RCC 7860 (cell line): ENCODE measurements at places on chromosomes 2 and 18.

GRCh38 chr18:55283309-55283708 is 304.7 kb downstream of the TCF4 start:
- no peak for DNase-seq

- no peak for DNase-seq
These were observed 575 bp downstream of the CCDC150 start for GRCh38 chr2:196640031-196640548.

DNA sequence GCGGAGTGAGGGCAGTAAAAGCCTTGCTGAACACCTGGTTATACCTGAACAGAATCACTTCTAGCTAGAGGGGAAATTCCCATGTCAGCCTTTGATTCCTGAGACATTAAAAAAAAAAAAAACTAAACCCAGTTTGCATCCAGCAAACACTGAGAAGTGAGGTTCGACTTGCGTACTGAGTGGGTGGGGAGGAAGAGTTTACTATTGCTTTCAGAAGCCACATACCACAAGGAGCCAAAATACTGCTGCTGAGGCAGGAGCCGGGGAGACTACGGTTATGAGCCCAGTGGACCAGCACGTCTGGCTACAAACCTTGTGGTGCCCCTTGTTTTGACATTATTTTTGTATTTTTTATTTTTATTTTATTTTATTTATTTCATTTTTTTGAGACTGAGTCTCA is 2.7 kb downstream of the COLEC11 start:
- DNase-seq = no peak

DNA sequence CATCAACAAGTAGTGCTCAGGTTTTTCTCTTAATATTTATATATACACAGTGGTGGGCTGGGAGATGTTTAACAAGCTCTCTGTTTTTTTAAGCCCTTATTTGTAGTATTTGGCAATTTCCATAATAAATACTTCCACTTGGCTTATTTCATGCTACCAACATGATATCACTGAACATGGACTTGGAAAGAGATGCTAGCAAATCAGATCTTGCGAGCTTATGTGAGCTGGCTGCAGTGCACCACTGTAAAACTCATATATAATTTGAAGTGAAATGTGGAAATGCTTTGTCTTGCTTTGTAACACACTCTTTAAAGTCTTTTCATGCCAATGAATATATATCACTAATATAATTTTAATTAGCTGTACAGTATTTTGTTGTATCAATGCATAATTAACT is 155.7 kb downstream of the ALK start:
- DNase-seq = no peak

GRCh38 chr2:230226051-230226551 is 565 bp downstream of the SP140 start:
- DNase-seq = no peak

- DNase-seq = no peak
These were observed 151.3 kb downstream of the NEDD4L start for GRCh38 chr18:58195278-58195765.

DNA sequence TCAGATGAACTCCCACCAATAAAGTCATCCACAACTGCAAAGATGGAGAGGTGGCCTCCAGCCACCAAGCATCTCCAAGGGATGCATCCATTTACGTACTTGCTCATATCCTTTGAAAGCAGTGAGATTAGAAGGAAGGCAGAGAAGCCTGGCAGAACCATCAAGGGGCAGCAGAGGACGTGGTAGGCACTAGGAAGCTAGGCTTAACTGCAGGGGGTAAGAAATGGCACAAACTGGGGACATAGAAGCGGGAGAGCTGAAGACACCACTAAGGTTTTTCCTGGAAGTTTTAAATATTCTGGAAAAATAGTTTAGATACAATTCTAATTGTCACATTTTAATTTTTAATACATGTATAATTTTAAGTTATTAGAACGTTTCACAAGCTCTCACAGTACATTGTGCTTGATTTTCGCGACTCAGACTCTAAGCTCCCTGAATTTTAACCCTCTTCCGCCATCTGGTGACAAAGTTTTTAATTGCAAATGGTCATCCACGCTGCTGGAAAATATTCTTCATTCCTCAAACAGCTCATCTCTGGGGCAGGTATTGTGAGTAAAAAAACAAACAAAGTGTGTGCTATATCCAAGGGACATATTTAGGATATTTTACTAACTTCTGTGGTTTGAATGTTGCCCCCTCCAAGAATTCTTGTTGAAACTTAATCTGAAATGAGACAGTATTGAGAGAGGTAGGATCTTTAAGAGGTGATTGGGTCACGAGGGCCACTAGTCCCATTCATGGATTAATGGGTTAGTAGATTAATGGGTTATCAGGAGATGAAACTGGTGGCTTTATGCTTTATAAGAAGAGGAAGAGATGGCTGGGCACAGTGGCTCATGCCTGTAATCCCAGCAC is 1.6 kb upstream of the PSTPIP2 start:
- peak; percentile 37 for DNase-seq

- DNase-seq = no peak
These were observed 291.2 kb downstream of the NEDD4L start for GRCh38 chr18:58335223-58335622.

DNA sequence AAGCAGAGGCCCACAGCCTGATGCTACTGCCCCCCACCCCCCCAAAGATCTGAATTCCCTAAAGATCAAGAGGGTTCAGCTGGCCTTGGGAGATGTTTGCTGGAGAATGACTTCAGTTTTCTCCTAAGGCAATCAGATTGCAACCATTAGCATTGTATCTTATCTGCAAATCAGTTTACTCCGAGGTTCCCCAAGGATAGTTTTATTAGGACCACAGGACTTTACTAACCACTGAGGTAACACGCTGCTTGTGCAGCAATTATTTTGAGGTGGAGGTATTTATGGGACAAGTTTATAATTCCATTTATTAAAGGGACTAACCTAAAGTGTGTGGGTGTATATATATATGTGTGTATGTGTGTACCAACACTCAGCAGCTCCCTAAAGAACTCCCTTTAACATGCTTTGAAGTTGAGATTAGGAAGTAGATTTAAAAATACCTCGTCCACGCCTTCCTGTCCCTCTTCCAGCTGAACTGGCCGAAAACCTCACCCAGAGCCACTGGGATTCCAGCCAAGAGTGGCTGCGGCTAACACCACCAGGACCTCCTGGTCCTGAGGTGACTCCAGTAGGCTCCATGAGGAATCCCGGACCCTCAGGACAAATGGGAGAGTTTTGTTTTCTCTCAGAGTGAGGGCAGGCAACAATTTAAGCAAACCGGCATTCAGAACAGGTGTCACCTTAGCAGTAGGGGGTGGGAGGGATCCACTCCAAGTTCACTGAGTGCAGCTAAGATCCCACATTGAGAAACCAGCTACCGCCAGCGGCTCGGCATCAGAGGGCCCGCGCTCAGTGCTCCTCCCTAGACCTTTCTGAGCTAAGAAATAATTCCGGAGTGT is 3.0 kb upstream of the DLX1 start:
- DNase-seq = no peak

DNA sequence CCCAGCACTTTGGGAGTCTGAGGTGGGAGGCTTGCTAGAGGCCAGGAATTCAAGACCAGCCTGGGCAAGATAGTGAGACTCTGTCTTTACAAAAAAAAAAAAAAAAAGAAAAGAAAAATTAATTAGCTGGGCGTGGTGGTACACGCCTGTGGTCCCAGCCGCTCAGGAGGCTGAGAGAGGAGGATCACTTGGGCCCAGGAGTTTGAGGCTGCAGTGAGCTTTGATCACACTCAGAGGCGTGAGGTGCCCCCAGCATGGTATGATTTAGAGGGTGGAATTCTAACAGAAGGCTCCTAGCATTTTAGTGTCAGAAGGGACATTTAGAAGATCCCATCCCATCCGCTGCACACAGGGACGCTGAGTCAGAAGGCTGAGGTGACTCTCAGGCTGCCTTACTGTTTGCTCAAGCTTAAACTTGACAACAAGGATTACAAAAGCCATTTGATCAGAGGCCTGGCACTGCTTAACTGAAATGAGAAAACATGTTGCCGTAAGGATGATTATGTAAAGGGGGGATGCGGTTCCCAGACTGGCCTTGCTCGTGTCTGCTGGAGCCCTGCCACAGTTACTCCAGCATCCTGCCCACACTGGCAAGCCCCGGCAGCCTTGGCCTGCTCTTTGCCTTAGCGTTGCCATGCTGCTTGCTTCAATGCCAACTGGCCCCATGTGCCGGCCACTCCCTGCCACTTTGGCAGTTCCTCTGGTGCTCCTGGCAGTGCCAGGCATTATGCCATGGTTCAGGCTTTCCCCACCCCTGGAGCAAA is 45.6 kb upstream of the SLC1A4 start:
- peak; percentile 83 for DNase-seq

- DNase-seq = peak; percentile 70
These were observed 11.3 kb upstream of the TMEM214 start for GRCh38 chr2:27021253-27022049.

DNA sequence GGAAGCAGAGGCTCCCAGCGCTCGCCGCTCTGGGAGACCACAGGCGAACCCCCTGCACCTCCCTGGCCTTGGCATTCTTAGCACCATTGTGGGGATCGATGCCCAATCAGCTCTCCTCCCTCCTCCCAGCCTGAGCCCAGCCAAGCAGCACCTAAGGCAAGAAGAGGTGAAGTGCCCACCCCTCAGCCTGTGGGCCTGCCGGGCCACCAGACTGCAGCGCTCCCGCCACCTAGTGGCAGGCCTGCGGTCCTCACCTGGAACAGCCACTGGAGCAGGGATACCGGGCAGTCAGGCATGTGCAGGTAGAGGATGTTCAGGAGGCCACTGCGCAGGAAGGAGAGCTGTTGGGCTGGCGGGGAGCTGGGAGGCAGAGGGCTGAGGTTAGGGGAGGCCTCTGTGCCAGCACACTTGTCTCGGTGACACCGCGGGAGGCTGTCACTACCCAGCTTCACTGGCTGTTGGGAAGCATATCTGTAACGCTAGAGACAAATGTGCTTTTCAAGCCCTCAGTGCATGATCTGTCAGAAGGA is 35.2 kb downstream of the FAM178B start:
- peak; percentile 36 for DNase-seq

GRCh38 chr18:35397976-35398375 is 20.8 kb upstream of the ZNF396 start:
- DNase-seq = no peak

DNA sequence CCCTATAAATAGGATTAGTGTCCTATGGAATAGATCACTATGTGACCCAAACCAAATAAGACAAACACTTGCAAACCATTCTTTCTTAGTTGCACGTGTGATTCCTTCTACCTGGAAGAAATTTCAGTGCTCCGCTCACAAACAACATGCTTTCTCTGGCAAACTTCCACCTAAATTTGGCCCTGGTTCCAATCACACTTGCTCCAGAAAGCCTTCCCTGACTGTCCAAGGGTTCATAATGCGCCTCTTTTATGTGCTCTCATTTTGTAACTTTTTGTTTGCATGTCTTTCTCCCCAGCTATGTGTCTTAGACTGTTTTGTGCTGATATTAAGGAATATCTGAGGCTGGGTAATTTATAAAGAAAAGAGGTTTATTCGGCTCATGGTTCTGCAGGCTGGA is 69.8 kb downstream of the GRB14 start:
- no peak for DNase-seq

GRCh38 chr2:78293768-78294167 is 731.7 kb upstream of the REG3G start:
- DNase-seq = no peak

DNA sequence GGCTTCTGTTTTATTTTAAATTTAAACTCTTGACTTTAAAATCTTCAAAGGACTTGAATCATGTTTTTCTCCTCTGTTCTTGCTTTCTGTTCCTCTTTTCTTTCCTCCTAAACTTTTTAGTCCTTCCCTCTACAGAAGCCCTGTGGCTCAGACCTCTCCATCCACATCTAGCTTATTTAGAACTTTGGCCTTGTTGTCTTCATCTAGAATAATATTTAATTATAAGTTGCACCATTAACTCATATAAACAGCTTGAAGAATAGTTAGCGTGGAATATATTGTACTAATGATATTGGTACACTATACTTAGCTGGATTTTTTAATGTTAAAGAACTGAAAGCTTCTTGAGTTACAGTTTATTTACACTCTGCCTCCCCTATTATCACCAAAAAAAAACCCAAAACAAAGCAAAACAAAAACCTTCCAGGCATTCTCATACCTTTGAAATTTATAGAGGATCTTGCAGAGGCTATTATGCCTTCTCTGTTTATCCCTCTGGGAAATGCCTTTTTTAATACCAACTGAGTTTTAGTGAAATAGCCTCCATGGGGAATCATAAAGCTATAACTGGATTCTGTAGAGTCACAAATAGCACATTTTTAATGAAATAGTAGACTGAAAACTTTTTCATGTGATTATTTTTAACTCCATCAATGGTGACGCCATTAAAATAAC is 9.2 kb upstream of the CCDC141 start:
- no peak for DNase-seq

- peak; percentile 6 for DNase-seq
These were observed at the start of gene CHRNA1 for GRCh38 chr2:174764280-174765255. Gene CHRNA1, minus strand, starts transcription at chr2:174764472. Its CDS starts 78 bp downstream, at chr2:174764394.

DNA sequence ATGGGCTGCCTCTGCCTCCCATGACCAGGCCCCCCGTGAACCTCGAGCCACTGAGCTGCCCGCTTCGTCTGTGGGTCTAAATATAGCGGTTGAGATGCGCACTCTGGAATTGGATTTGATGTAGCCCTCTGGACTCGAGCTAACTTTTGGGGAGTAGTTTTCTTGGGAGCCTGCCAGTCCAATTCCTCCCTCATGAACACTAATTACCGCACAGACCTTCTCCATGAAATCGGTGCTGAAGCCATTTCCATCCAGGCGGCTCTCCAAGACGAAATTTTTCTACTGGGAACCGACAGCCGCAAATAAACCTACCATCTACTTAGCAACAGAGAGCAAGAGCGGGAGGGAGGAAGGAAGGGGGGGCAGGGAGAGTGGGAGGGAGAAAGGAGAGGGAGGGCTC is 63.6 kb downstream of the CELF4 start:
- no peak for DNase-seq

DNA sequence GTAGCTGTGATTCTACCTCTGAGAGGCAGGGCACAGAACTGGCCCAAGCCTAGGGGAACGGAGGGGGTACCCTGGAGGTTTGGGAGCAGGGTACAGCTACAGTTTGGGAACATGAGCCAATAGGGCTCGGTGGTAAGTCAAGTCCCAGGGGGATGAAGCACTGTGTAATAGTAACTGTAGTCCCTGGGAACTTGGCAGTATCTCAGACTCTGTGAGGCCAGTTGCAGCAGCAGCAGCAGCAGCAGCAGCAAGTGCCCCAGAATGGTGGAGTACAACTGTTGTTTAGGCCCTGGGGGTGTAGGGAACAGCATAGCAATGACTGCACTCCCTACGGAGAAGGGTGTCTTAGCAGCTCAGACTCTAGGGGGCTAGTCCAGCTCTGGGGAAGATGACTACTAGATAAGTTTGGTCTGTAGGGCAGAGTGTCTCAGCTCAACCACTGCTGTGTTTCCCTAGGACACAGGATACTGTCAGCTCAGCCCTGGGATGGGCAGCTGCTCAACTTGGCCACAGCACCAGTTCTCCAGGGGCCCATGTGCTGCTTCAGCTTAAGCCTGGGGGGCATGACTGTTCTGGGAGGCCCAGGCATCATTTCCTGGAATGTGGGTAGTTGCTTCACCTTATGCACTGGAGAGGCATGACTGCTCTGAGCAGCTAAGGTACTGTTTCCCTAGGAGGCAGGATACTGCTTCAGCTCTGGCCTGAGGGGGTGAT is 20.5 kb downstream of the CARF start:
- DNase-seq = no peak

DNA sequence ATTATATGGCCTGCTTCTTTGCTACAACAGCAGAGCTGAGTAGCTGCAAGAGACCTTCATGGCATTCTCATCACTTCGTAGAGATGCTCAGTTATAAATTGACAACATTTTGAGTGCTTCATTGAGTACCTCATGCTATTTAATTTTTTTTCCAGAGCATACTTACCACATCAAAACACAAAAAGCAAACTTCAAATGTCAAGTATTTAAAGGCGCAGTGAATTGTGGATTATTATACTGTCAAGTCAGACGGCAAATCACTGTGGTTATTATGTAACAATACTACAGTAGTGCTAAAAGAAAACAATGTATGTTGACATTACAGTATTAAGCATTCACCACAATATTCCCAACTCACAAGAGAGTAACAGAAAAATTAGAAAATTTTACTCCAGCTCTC is 12.5 kb downstream of the ZC3H8 start:
- no peak for DNase-seq
